Stimulated activated CD4-positive, alpha-beta T cell treated with anti-CD3 and anti-CD28 coated beads, Interleukin-4, amount 100 ng/mL, for 48 hours (primary cell): ENCODE measurements at places on chromosomes 6 and 20.

- no peak for DNase-seq
These were observed 46.5 kb upstream of the IER3 start for GRCh38 chr6:30790724-30791383.

DNA sequence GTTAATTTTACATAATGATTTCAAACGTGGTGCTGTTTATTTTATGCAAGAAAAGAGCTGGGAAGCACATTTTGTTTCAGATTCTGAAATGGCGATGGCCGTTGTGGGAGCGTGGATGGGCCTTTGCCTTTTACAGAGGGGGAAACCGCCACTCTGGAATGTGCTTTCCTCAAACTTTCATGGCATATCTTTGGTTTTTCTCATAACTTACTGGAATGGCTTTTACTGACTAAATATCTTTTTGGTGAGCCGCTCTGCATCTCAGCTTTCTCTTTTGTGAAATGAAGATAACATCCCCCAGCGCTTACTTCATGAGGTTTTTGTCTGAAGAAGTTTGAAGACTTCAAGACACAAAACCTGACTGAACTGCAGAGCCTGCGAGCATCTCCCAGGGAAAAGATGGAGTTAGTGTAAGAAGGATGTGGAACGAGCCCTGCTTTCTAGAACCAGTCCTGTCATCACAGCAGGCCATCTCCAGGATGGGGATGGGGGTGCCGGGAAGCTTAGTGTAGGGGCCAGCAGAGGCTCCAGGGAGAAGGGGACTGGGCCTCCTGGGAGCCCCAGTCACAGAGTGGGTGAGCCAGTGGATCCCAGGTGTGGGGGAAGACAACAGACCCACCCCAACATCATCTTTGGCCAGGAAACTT is 61.8 kb upstream of the TIAM2 start:
- DNase-seq: no peak

DNA sequence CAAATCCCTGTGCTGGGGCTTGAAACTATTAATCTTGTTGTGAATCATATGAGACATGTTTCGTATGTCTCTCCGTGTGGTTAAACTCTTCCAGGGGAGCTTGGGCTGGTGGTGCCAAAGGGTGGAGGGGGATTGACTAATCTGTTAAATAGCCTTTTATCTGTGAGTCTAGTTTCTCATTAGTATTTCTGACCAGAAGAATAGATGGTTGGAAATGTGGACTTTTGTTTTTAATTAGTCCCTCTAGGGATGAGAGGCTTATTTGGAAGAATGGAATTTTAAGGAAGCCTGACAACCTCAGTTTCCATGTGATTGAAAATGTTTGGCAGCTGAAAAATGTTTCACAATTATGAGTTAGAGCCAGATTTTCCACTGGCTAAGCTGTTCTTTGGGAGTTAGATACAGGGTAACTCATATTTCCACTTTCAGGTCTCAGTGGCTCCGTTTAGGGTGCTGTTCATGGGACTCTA is 117.3 kb downstream of the BCKDHB start:
- no peak for DNase-seq

DNA sequence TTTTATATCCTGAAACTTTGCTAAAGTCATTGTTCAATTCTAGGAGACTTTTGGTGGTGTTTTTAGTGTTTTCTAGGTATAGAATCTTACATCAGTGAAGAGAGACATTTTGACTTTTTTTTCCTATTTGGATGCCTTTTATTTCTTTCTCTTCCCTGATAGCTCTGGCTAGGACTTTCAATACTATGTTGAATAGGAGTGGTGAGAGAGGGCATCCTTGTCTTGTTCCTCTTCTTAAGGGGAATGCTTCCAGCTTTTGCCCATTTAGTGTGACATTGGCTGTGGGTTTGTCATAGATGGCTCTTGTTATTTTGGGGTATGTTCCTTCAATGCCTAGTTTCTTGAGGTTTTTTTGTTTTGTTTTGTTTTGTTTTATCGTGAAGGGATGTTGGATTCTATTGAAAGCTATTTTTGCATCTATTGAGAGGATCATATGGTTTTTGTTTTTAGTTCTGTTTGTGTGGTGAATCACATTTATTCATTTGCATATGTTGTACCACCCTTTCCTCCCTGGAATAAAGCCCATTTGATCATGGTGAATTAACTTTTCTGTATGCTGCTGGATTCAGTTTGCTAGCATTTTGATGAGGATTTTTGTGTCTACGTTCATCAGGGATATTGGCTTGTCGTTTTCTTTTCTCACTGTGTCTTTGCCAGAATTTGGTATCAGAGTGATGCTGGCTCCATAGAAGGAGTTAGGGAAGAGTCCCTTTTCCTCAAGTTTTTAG is 540.1 kb upstream of the FLRT3 start:
- DNase-seq: no peak

DNA sequence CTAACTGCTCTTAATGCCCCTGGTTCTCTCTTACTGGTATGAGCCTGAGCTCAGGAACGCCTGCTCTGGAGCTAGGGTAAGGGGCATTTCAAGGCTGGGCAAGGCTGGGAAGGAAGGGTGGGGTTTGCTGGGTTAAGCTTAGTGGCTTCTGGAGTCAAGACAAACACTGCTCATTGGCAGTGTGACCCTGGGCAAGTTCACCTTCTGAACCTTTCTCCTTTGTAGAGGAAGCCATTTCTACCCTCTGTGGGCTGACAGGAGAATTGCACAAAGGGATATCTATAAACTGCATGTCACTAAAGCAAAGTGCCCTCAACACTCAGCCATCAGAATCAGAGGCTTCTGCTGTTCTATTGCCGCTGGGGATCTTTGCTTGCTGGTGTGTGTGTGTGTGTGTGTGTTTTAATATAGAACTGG is 20.3 kb upstream of the LRRN4 start:
- DNase-seq: no peak

DNA sequence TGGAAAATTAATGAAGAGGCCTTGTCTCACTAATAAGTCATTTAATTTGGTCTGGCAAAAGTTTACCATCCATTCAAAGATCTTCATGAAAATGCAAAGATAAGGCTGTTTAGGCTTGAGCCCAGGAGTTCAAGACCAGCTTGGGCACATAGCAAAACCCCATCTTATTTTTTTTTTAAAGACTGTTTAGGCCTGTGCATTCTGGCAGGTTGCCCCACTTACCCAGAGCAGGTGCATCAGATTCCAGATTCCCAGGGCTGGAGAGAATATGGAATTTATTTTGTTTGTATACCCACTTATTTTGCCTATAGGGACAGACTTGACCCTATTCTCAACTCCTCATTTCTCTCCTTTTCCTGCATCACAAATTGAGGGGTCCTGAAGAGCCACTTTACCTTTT is 5.7 kb downstream of the FOXO3 start:
- no peak for DNase-seq

- no peak for DNase-seq
These were observed 1.4 kb upstream of the PPP1R18 start for GRCh38 chr6:30687659-30688431.

DNA sequence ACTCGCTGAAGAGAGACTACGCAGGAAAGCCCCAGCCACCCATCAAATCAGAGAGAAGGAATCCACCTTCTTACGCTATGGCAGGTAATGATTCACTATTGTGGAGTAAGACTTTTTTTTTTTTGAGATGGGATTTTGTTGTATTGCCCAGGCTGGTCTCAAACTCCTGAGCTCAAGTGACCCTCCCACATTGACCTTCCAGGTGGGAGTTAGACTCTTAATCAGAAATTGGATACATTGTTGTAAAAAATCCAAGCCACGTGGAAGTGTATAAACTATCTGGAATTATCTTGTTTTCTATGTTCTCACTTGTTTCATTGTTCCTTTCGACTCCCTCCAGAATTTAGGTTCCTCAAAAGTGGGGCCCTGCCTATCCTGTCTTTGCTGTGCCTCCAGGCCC is 6.8 kb downstream of the NQO2 start:
- DNase-seq: no peak

- no peak for DNase-seq
These were observed 117.4 kb downstream of the TTLL2 start for GRCh38 chr6:167442245-167442644.

- no peak for DNase-seq
These were observed 1.5 kb downstream of the FOXQ1 start for GRCh38 chr6:1313384-1313766.

- no peak for DNase-seq
These were observed 166.1 kb downstream of the CD83 start for GRCh38 chr6:14283600-14284235.

DNA sequence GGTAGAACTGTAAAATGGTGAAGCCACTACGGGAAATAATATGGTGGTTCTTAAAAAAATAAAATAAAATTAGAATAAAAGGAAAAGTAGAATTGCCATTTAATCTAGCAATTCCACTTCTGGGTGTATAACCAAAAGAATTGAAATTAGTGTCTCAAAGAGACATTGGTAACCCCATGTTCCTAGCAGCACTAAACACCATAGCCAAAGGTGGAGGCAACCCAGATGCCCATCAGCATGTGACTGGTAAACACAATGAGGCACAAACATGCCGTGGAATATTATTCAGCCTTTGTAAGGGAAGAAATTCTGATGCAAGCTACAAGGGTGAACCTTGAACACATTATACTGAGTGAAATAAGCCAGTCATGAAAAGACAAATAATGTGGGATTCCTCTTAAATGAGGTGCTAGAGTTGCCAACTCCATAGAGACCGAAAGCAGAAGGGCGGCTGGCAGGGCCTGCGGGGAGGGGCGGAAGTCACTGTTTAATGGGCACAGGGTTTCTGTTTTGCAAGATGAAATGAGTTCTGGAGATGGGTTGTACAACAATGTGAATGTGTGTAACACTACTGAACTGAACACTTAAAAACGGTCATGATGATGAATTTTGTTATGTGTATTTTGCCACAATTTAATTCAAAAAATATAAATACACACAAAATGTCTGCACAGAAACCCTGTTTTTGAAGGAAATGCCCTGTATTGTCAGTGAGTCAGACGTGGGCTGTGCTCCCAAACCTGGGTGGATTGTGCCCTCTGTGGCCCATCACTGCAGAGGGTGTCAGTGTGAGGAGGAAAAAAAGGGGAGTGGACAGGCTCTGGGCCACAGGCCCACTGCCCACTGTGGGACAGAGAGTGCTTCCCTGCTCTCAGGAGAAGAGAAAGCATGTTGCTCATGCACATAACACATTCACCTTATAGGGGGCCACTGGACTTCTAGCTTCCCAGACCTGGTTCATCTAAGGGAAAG is 49.6 kb upstream of the CD93 start:
- no peak for DNase-seq
